Mesothelial cell of epicardium (in vitro differentiated cells): ENCODE measurements at places on chromosomes 12 and 14.

- DNase-seq, result no peak
Measured at GRCh38 chr12:70971001-70971794, 50.7 kb upstream of the PTPRR start.

DNA sequence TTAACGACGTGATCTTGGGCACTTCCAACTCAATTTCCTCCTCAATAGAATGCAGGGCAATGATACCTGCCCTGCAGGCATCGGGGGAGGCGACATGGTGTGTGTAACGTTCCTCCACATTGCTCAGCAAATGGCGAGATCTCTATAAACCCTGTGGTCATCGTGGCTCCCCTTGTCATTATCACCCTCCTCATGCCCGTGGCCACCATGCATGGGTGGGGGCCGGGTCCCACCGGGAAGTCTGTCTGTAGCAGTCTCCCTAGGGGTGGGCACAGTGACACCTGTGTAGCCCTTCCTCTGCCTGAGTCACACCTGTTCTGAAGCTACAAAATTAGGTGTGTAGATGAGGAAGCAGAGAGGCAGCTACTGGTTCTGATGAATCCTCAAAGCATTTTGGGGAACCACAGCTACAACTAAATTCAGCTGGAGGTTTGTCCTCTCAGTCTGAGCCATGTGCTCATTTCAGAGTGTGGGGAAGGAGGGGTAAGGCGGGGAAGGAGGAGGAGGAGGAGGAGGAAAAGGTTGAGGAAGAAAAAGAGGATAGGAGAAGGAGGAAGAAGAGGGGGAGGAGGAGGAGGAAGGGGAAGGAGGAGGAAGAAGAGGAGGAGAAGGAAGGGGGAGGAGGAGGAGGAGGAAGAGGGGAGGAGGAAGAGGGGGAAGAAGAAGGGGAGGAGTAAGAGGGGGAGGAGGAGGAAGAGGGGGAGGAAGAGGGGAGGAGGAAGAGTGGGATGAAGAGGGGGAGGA is 11.0 kb upstream of the CACNA2D4 start:
- no peak for DNase-seq

- DNase-seq, result no peak
Measured at GRCh38 chr14:69101331-69101826, 51.5 kb downstream of the DCAF5 start.

DNA sequence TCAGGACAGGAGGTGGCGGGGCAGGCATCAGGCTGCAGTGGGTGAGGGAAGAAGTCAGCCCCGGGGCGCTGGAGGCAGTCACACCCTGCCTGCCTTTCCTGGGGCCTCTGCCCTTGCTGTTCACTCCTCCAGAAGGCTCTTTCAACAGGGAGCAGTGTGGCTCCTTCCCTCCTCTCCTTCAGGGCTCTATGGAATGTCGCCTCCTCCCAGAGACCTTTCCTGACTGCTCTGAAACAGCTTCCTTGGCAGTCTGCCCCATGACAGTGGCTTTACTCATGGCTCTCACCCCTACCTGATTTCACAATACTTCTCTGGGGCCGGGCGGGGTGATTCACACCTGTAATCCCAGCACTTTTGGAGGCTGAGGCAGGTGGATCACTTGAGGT is 7.1 kb downstream of the RHOF start:
- DNase-seq, result no peak

- no peak for DNase-seq
Measured at GRCh38 chr12:26599096-26599695, 233.8 kb downstream of the ITPR2 start.

- DNase-seq, result no peak
Measured at GRCh38 chr12:68235576-68235975, 10.0 kb upstream of the IL26 start.

DNA sequence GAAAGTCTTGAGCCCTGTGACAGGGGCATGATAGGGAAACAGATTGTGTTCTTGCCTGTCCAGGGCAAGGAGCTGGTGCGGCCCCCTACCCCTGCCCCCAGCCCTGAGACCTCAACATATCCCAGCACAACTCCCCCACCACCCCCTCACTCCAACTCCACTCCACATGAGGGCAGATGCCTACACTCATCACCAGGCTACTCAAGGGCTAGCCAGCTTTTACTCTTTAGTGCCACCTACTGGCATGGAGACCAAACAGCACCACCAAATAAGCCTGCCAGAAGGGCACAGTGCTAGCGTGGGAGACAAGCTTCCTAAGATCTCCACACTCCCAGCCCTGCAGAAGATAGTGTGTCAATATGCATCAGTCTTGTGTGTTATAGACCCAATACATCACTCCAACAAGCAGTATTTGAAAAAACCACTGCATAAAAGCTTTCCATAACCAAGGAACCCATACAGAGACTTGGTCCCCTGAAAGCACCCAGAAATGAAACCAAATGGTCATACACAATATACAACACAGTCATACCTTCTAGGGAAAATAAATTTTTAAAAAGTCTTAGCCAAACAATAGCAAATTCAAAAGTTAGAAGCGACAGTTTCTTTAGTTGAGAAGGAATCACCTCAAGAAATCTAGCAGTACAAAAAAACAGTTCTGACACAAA is 154.4 kb downstream of the KCNK10 start:
- DNase-seq, result no peak

GRCh38 chr12:93358058-93358457 is 19.7 kb upstream of the NUDT4 start:
- no peak for DNase-seq

DNA sequence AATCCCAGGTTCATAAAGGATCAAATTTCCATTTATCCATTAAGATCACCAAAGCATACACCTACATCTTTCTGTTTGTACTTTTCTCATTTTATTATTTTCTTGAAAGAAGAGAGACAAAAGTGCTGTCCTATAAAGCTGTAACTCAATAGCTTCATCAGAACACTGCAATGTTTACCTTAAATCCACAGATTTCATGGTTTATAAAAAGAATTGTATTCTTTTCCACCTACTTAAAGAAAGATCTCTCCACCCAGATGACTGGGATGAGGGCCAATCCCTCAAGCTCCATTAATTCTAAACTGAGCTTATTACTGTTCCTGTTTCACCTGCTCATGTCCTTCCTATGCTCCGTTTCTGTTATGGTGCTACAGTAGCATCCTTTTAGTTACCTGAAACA is 470.6 kb downstream of the BCAT1 start:
- DNase-seq, result no peak

DNA sequence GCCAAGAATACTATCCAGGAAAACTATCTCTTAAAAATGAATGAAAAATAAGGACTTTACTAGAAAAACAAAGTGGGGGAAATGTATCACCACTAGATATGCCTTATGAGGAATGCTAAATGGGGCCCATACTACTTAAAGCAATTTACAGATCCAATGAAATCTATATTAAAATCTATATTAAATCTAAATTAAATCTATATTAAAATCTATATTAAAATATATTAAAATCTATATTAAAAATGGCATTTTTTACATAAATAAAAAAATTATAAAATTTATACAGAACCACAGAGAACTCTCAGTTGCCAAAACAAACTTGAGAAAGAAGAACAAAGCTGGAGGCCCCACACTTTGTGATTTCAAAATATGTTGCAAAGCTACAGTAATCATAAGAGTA is 234.5 kb downstream of the RPL10L start:
- no peak for DNase-seq

GRCh38 chr12:88305254-88305890 is 163.3 kb downstream of the TMTC3 start:
- DNase-seq, result no peak

DNA sequence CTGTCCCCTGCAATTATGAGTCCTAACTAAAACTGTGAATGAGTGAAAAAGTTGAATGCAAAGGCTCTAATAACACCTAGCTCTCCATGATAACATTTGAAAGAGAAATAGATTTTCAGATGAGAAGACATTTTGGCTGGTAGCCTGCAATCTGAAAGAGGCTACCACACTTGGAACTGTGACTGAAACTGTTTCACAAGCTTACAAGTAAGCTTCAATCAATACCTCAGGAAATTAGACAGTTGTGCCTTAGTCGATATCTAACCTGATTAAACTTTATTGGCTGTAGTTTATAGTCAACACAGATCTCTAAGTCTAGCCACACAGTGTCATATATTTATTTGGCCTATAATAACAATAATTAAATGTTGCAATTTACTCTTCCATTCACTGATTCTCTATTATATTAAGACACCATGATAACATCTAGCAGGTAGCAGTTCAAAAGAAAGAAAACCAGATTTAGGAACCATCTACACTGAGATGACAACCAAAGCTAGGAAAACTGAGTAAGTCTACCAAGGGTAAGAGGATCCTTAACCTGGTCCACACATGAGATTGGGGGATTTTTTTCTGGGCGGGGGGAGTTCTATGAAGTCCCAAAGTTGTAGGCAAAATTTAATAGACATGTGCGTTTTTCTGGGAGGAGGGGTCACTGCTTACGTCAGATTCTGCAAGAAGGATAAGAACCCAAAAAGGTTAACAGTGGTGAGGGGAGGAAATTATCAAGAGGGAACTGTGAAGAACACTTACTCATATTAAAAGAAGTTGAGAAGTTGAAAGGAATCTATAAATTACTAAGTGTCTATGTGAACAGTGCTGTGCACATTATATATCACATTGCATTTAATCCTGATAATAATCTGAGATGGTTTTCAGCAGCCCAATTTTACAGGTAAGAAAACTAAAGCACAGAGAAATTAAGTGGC is 65.8 kb downstream of the NUMB start:
- DNase-seq, result no peak

DNA sequence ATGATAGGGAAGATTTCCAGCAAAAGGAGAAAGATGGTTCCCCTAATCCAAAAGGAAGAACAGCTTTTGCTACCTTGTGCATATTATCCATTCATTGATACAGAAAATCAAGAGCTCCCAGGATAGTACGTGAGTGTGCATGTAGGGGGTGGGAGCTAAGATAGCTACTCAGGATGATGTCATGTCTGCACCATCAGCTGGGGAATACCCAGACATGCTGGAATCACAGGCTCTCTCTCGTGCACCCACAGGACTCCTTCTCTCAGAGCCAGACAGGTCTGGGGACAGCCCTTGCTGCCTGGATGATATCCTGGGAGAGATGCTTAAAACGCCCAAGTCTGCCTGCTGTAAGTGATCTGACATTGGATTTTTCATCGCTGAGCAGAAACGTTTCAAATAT is 38.9 kb downstream of the FOXN3 start:
- no peak for DNase-seq

DNA sequence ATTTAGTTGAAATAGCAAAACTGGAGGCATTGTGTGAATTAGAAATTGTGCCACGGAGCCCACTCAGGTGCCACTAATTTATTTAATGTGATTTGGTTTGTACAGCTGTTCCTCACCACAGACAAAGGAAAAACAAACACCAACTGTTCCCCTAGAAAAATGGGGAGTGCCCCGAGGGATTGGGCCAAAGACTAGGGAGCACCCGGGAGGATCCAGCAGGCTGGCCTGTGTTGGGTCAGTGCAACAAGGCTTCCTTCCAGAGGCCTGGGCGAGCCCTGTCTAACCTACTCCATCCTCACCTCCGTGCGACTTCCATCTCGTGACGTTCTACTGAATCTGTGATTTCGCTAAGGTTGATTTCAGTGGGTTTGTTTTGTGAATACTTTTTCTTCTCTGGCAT is 206.2 kb downstream of the CHST11 start:
- DNase-seq, result no peak

GRCh38 chr12:55142669-55143565 is 16.7 kb downstream of the OR9K2 start:
- DNase-seq, result peak; percentile 46

DNA sequence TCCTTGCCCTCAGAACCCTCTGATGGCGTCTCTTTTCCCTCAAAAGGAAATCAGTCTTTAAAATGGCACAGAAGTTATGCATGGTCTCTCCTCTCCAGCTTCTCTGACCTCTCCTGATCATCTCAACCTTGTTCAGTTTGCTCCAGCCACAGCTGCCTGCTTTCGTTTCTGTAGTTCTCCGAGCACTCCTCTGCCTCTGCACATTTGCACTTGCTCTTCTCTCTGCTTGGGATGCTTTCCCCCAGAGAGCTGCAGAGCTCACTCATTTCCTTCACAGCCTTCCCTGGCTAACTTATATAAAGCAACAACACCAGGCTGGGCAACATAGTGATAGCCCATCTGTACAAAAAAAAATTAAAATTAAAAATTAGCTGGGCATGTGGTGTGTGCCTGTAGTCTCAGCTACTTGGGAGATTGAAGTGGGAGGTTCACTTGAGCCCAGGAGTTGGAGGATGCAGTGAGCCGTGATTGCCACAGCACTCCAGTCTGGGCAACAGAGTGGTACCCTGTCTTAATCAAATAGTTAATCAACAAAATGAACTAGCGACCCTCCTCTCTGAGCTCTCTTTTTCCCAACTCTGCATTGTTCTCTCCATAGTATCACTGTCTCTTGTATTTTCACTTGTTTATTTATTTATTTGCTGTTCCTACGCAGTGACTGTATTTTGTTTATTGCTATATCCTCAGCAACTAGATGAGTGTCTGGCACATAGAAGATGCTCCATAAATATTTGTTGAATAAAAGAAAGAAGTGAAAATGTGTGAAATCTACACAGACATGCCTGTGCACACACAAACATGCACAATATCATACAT is 37.7 kb downstream of the PPFIBP1 start:
- no peak for DNase-seq

DNA sequence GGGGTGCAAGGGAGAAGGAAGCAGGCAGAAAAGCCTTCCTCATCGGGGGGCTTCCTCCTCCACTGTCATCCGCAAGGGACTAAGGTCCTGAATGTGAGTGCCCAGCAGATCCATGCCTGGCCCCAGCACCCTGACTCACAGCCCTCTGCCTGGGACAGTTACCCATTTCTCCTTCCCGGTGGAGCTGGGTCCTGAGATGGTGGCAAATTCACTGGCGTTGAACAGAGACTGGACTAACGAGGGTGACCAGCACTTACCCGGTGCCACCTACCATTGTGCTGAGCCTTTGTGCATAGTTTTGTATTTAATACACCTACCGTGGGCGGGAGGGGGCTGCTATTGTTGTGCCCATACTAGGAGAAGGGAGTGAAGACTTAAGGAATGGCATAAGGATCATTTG is 30.9 kb upstream of the PLEKHG6 start:
- no peak for DNase-seq

GRCh38 chr12:20798554-20798953 is 12.0 kb upstream of the SLCO1B3 start:
- no peak for DNase-seq

DNA sequence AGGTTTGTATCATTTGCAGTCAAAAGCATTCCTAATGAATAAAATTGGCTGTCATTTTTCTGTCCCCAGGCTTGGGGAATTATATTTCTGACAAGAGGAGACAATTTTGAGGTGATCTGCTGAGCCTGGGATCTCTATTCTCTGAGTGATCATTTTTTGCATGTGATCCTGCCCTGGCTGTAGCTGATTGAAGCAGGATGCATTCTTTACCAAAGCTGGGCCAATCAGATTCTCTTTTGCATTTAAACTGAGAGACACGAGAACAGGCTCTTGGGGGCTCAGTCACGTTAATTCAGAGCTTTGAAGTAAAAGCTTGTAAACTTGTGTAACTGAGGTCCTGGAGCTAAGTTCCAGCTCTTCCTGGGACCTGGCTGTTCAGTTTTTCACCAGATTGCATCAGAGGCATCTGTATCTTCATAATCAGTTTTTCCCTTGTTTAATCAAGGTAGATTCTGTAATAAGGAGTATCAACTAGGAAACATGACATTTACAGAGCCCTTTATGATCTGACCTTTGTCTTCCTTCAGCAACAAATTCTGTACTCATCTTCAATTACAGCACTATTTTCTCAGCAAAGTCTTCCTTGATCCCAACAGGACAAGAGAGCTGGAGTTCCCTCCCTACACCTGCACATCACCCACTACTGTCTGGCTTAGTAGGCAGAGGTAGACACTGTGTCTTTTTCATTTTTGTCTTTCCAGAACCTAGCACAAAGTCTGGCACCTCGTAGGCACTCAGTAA is 35.0 kb upstream of the MANSC4 start:
- no peak for DNase-seq

- DNase-seq, result no peak
Measured at GRCh38 chr12:67410667-67411067, 141.5 kb downstream of the CAND1 start.
